Stimulated activated CD8-positive, alpha-beta memory T cell treated with anti-CD3 and anti-CD28 coated beads, Interleukin-7, amount 100 ng/mL, for 4 hours (primary cell): ENCODE measurements at places on chromosomes 4 and X.

DNA sequence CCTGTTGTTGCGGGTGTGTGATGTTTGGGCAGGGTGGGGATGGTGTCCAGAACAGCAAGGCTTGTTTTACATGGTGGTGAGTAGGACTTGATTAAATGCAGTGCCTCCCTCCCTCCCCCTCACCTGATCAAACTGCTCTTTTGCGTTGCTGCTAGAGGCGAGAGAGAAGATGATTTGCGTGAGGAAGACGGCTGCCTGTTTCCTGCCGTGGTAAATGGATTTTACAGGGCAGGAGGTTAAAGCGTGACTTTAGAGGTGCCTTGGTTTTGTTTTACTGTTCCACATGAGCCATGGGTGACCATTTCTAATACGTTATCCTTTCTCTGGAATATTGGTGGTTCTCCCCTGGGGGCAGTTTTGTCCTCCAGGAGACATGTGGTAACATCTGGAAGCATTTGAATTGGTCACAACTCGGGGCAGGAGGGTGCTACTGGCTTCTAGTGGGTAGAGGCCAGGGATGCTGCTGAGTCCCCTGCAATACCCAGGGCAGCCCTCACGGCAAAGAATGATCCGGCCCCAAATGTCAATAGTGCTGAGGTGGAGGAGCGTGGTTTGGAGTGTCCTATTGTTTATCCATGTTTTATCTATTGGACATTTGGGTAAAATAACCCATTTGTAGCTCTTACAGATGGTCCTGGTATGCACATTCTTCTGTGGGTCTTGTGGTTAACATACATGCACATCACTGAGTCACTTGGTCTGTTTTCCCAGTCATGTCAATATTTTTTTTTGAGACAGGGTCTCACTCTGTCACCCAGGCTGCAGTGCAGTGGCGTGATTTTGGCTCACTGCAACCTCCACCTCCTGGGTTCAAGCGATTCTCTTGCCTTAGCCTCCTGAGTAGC, 73.7 kb downstream of the SHROOM2 start:
- DNase-seq: no peak

DNA sequence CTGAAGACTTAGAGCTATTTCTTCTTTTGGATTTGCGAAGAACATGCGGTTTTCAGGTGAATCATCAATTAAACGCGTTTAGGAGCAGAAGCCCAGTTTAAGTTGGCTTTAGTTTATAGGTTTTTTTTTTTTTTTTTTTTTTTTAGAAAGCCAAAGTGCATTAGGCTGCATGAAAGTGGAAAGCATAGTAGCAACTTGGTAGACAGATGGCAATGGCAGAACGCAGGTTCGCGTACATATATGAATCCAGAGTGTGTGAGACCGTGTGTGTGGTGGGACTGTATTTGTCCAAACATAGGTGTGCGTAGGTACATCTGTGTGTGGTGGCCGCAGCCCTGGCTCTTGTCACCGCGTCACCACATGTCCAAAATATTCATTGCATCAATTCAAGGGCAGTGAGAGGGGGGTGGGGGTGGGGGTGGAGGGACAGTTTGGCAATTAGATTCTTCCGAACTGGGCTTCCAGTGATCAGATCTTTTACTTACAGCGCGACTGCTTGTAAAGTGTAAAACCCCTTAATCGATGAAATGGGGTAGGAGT, 901 bp downstream of the JADE1 start:
- no peak for DNase-seq

DNA sequence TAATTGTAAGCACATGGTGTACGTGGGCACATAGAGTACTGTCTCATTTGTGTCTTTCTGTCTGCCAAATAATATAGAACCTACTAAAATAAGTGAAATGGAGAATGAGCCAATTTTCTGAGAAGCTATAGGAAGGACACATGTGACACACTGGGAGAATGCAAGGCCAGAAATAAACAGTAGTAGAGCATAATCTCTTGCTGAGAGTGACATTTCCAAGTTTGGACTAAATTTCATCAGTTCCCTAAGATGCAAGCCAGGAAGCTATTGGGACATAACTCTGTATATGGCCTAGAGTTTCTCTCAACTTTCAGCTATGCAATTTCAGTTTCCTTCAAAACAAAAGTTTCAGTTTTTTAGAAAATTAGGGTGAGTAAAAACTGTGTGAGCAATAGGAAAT, 638.7 kb downstream of the PCDH18 start:
- no peak for DNase-seq

- peak; percentile 17 for DNase-seq
Measured at GRCh38 chrX:13719192-13719856, 15.1 kb downstream of the TRAPPC2 start.

DNA sequence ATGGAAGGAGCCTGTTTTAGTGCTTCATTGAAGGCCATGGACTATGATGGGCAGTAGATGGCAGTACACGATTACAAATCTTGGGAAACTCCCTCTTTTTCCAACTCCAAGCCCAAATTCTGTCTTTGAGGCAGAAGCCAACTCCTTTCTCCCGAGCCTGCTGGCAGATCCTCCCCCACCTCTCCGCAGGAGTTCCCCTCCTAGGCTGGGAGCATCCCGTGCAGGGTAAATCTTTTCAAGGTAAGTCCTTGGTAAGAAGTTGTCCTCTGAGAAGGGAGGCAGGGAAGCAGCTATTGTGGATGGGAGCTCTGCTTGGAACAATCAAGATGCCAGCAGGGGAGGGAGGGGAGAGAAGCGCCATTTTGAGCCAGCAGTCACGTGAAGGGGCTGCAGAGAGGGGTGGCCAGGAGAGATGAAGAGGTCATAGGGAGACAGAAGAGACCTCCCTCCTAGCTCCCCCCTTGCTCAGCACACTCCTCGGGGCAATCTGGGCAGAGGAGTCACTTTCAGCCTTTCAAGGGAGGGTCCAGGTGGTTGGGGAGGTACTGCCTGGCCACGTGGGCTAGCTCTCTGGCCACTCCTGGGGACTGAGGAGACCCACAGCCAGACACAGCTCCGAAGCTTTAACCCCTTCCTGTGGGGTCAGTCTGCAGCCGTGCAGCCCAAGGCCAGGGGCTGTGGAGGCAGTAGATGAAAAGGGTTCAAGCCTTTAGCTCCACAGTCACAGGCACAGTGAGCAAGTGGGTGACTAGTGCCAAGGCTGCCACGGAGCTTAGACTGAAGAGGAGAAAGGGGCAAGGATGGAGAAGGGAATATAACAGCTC, 9.6 kb downstream of the CC2D2A start:
- no peak for DNase-seq

DNA sequence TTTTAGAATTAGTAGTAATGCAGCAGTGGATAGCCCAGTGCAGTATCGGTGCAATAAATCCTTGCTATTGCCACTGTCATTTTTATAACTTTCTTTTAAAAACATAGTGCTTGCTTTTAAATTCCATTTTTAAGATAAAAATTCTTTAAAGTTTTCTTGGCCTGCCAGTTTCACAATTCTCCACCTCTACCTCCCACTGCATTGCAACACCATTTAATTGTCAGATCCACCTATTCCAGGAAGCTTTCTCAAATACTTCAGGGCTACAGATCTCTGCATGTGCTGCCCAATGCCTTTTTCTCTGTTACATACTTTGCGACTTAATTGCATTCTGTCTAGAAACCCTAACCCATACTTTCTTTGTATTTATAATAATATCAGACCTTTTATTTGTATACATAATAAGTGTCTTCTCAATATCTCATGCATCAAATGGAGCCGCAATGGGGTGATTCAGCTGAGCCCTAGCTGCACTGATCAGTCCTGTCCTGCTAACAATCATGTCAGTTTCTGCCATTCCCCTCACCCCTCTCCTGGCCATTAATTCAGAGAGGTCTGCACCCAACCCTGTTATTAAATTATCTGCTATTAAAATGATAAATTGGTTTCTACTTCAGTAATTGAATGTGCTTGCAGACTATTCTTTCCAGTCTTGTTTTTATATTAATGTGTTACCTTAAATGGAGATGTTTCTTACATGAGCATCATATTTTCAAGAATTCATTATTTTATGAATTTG, 193.1 kb downstream of the SLIT2 start:
- DNase-seq: no peak

GRCh38 chrX:84735025-84735424, 232.8 kb upstream of the HDX start:
- DNase-seq: no peak

- no peak for DNase-seq
Measured at GRCh38 chr4:98199247-98199646, 56.0 kb upstream of the STPG2 start.

DNA sequence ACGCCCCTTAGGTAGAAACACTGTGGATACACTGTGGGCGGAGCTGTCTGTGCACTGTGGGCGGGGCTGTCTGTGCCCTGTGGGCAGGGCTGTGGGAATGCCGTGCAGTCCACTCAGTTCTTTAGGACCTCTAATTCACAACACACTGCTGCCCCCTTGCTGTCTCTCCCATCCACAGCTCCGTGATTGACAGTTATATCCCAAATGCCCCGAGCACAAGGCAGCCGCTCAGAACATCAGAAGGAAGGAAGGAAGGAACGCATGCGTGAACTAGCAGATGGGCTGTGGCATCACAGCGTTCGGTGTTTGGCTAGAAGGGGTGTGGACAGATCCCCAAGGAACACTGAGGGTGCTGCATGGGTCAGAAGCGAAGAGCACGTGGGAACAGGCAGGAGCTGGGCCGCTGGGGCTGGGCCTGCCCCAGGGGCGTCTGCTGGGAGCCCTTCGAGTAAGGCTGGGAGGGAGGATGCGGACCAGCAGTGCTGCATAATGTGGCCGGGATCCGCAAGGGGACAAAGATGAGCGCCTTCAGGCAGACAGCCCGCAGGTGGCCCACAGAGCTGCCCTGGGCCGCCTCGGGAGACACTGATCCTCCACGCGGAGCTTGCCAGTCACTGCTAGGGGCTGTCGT, 29.8 kb downstream of the ACOX3 start:
- DNase-seq: no peak

DNA sequence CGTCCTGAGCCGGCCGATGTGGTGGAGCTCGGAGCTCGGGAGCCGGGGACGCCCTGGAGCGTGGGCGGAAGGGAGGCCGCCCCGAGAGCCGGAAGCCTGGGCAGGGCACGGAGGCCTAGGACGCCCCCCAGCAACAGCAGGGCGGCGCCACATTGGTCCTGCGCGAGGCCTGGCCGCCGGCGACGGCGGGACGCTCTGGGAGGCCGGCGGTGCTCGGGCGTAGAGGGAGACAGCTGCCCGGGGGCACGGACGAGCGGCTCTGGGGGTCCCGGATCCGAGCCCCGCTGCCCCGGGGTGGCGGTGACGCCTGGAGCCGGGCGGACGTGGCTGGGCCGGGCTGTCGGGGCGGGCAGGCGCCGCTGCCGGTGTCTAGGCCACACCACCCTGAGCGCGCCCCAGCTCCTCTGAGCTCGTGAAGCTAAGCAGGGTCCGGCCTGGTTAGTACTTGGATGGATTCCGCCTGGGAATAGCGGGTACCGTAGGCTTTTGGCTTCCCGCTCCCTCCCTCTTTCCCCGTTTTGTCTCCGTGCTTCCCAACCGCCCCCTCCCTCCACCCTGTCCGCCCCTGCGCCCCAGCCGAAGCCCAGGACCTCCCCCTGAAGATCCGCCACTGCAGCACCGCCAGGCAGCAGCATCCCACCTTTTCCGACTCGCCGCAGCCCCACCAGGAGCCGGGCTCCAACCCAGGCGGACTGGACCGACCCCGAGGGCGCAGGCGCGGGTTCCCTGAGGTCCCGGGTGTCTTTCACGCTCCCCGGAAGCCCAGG, 12.1 kb downstream of the FRG2 start:
- DNase-seq: no peak

GRCh38 chr4:103306870-103307375, 108.8 kb upstream of the CENPE start:
- DNase-seq: no peak

- DNase-seq: no peak
Measured at GRCh38 chrX:70052895-70053615, 3.3 kb upstream of the AWAT2 start.

GRCh38 chrX:130984782-130985181, 73.4 kb upstream of the ARHGAP36 start:
- no peak for DNase-seq

DNA sequence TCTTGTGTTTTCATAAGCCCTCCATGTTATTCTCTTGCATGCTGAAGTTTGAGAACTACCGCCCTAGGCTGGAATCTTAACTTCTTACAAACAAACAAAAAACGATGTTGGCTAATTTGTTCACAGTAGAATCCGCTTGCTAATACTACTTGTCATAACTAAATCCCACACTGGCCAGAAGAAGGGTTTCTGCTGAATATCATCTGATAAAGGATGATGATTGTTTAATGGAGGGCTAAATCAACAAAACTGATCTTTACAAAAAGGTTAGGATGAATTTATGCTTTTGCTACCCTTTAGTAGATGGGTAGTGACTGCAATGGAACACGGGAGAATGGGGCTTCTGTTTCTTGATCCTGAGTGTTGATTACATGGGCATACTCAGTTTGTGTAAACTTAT, 42.3 kb downstream of the SPATA4 start:
- DNase-seq: no peak

DNA sequence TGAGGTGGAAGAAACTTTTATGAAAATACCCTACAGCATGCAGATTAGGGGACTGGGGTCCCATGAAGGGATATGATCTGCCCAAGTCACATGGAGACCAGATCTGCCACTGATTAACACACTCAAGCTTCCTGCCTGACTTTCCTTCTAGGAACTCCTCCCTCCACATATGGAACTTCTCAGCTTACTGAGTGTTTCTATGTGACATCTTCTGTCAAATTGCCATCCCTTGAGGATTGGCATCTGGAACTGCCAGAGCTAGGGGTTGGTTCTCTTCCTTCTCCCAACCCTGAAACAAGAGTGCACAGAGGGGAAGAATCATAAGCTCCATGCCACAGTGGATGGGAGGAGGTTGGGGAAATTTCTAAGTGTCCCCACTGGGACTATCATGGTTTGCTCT, 150.6 kb upstream of the MBNL3 start:
- DNase-seq: no peak

DNA sequence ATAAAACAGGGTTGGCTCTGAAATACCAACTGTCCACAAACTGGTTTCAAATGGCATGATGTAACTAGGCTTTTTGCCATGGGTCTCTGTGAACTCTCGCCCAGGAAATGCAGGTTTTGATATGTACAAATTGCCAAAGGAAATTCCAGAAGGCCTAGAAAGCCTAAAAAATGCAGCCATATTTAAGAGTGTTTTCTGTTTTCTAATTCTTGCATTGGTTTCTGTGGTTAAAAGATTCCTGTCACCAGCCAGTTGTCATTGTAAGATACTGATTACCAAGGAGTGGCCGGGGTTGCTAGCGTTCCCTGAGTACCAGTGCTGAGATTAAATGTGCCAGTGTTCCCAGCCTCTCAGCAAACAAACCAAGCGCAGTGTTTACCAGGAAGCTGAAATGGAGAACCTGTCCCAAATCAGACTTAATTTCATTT, 53.9 kb upstream of the SORBS2 start:
- DNase-seq: no peak

GRCh38 chr4:166460769-166461550, 587.9 kb downstream of the TLL1 start:
- no peak for DNase-seq

GRCh38 chr4:149005191-149005590, 563.0 kb upstream of the NR3C2 start:
- DNase-seq: no peak
